Mesenteric fat pad (tissue), 1 donor: ENCODE measurements at places on chromosomes 7 and 10.

GRCh38 chr7:157538321-157538720 lies 201.5 kb downstream of the DNAJB6 start:
- no peak for DNase-seq

DNA sequence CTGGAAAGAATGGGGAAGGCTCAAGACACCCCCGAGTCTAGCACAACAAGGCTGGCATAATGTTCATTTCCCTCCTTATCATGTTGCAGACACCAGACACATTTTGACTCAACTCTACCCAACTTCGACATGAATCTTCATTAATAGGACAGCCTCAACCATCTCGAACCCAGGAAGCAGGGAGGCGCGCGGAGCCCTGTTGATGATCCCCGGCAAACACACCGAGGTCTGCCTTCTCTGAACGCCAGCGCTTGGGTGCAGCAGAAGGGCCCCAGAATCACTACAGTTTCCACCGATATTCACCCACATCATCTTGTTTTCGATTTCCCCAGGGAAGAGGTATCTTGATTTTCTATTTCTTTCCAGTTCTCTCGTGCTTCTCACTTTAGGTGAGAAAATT lies 563.6 kb downstream of the TCERG1L start:
- peak; percentile 55 for DNase-seq

- no peak for DNase-seq
Observed at GRCh38 chr7:139231513-139232376, 708 bp downstream of the UBN2 start.

GRCh38 chr10:112202561-112203241 lies 19.1 kb upstream of the GPAM start:
- no peak for DNase-seq

DNA sequence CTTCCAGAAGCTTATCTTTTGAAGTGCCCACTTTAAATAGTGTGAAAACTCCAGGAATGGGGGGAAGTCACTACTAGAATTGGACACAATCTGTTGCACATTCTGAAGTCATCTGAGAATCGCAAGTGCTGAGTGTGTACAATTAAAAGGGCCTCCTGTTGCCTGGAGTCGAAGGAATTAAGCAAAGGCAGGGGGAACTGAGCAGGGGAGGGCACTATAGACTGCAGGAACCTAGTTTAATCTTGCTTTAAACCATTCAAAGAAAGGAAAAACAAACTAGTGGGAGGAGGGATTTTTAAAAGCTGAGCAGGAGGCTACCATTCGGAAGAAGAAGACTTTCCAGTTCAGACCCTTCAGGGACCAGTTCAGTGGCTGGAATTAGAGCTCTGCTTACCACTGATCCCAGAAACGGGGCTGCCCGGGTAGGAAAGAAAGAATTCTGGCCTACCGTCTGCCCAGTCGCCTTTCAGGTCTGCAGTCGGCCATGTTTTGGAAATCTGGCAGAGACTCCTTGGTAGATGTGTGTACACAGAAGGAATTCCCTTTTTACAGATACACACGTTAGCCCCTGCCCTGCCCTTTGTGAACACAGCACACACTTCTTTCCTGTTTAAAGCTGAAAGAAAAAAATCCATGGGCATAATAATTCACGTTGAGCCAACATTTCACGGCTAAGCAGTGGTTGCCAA lies 610.6 kb upstream of the FOXK1 start:
- DNase-seq: no peak

DNA sequence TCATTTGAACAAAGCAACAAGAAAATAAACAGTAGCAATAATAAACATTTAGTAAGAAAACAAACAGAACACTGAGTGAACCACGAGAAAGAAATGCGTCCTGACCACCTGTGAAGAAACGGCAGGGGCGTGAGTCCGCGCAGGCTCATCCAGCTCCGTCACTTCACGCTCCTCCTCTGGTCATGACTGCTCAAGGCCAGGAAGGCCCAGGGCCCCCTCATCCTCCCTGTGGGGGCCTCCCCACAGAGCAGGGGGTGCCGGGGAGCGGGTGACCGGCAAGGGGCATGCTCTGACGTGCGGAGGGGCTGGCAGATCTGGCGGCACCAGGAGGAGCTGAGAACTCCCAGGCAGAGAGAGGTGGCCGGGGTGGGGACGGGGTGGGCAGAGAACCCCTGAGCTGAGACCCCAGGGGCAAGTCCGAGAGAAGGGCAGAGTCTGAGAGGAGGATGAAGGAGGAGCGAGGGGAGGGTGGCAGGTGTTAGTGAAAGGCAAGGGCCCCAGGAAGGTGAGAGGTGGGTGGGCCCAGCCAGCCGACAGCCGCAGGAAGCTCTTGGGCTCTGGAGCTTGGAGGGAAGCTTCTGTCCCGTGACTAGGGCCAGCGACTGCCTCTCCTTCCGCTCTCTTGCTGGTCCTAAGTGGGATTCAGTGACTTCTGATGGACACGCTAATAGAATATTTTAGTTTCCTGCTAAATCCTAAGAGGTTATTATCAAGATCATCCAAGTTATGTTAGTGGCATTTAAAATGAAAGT lies 223.9 kb downstream of the TCERG1L start:
- DNase-seq: no peak

GRCh38 chr7:55194522-55194921 lies 170.6 kb upstream of the LANCL2 start:
- no peak for DNase-seq

- DNase-seq: no peak
Observed at GRCh38 chr10:110505130-110505770, 7.5 kb downstream of the DUSP5 start.

GRCh38 chr7:91266067-91266688 lies 1.9 kb downstream of the FZD1 start:
- DNase-seq: no peak

- no peak for DNase-seq
Observed at GRCh38 chr10:850093-850492, 81.4 kb downstream of the LARP4B start.

DNA sequence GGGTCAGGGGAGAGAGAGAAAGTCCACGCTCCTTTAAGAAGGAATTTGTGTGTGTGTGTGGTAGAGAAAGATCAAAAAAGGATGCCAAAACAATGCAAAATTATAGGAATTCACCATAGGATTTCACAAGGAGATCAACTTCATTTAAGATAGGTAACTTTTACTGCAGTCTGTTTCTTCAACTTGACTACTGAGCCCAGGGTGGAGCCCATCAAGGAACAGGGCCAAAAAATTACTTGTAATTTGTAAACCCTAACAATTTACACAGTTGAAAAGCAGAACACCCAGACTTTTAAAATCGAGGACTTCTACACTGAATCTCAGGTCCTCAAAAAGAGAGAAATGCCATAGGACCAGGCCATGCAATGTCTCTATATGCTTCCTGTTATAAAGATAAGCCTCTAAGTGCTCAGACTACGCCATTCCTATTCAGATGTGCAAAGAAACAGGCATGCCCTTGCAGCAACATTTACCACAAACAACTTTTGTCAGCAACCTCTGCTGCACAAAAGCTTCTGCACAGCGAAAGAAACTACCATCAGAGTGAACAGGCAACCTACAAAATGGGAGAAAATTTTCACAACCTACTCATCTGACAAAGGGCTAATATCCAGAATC lies 10.6 kb upstream of the GIMAP4 start:
- DNase-seq: no peak

- no peak for DNase-seq
Observed at GRCh38 chr10:91613411-91614187, 19.3 kb downstream of the PPP1R3C start.

DNA sequence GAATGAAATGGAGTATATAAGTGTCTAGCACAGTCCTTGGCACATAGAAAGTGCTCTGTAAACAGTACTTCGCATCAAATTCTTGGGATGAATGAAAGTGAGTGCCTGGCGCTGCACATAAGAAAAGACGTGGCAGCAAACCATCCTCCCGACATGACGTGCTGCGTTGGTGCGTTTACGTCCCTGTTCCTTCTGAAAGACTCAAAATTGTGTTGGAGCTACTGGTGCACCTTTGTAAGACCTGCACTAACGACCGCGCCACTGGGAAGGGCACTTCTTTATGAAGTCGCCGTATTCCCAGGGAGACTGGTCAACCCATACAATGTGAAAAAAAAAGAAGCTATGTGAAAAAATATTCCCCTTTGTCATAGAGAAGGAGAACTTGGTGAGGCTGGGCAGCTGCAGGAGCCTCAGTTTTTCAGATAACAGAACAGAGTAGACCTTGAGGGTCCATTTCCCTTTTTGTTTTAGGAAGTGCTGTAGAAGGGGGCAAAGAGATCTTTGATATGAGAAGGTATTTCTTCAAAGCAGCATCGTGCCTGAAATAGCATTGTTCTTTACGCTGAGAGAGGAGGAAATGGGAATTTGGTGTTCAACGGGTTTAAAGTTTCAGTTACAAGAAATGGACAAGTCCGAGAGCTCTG lies 91.7 kb downstream of the PTPRE start:
- DNase-seq: no peak

- no peak for DNase-seq
Observed at GRCh38 chr10:34172936-34173533, 642.1 kb downstream of the PARD3 start.

DNA sequence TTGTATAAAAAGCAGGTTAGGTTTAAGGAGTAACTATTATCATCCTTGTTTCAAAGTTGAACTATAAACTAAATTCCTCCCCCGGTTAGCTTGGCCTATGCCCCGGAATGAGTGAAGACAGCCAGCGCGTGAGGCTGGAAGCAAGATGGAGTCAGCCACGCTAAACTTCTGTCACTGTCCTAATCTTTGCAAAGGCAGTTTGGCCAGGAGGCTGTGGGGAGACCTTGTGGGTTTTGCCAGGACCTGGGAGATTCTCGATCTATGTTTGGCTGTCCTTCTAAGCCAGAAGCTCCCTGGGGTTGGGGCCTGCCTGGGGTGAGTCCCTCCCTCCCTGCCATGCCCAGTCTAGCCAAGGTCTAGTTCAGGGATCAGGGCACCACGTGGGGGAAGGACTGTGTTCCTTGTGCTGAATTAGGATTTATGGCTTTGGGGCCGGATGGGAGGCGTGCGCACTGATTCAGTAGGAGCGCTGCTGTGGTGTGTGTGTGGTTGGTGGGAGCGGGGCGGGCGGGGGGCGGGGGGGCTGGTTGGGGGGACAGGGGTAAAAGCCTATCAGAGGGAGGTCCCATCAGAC lies 871 bp upstream of the GTF2IRD1 start:
- DNase-seq: no peak

DNA sequence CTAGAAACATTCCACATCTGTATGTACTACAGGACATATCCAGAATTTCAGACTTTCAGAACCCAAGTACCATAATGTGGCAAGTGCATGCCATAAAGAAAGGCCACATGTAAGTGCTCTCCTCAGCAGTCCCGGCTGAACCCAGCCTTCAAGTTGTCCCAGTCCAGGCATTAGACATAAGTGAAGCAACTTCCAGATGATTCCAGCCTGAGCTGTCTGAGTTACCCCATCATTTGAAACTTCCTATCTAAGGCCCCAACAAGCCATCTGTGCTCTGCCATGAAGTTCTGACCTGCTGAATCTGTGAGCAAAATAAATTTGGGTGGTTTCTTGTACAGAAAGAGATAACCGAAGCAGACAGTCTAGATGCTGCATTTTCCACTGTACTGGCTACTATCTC lies 218.8 kb downstream of the IPMK start:
- no peak for DNase-seq

- no peak for DNase-seq
Observed at GRCh38 chr7:94594882-94595281, 61.1 kb downstream of the SGCE start.

DNA sequence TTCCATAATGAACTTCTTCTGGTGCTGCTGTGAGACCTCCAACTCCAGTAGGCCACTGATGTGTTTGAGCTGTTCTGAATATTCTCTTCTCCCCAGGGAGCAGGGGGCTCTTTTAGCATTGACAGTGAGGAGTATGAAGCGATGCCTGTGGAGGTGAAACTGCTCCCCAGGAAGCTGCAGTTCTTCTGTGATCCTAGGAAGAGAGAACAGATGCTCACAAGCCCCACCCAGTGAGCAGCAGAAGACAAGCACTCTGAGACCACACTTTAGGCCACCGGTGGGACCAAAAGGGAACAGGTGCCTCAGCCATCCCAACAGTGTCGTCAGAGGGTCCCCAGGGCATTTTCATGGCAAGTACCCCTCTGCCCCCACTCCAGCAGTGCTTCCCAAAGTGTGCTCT lies 49.3 kb downstream of the DENND11 start:
- DNase-seq: no peak

DNA sequence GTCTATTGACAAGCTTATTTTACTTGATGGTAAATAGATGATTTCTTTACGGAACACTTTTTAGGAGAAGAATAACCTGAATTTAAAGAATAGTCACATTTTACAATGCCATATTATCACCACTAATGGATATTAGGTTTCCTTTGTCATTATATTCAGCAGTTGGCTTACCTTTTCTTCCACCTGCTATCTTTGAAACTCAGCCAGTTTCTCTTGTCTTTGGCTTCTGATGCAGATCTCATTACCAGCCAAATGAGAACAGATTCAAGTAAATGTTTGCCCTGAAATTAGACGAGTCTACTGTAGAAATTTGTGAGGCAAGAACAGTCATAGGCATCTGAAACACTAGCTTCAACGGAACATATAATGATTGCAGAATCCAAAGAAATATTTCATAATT lies 85.5 kb upstream of the OIT3 start:
- no peak for DNase-seq

DNA sequence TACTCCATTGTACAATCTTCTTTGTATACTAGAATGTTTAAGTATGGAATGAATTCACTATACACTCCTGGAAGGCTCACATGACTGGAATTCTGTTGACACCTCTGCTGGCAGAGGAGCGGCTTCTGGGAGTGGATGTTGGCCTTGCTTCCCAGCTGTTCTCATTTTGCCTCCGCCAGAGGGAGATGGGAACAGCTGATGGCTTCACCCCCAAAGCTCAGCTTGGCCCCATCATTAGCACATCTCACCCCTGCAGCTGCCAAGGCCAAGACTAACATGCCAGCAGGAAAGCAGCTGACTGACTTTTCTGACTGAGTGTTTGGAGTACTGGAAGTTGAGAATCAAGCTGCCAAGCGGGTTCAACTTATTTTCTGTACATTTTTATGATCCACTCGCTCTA lies 15.1 kb downstream of the ADAM12 start:
- DNase-seq: no peak

- DNase-seq: no peak
Observed at GRCh38 chr10:89163265-89163995, 43.7 kb downstream of the CH25H start.

- DNase-seq: no peak
Observed at GRCh38 chr7:67918158-67918557, 921.5 kb downstream of the TYW1 start.

DNA sequence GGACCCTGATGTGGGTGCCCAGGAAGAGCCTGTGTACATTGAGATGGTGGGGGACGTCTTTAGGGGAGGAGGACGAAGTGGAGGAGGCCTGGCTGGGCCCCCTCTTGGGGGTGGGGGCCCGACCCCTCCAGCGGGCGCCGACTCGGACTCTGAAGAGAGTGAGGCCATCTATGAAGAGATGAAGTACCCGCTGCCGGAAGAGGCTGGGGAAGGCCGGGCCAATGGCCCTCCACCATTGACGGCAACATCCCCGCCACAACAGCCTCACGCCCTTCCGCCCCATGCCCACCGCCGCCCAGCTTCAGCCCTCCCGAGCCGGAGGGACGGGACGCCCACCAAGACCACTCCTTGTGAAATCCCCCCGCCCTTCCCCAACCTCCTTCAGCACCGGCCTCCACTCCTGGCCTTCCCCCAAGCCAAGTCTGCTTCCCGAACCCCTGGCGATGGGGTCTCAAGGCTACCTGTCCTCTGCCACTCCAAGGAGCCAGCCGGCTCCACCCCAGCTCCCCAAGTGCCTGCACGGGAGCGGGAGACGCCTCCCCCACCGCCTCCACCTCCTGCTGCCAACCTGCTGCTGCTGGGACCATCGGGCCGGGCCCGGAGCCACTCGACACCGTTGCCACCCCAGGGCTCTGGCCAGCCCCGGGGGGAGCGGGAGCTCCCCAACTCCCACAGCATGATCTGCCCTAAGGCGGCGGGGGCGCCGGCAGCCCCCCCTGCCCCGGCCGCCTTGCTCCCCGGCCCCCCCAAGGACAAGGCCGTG lies 4.8 kb downstream of the NYAP1 start:
- DNase-seq: no peak
